ENCODE measurements at places on chromosomes 5 and 9.

DNA sequence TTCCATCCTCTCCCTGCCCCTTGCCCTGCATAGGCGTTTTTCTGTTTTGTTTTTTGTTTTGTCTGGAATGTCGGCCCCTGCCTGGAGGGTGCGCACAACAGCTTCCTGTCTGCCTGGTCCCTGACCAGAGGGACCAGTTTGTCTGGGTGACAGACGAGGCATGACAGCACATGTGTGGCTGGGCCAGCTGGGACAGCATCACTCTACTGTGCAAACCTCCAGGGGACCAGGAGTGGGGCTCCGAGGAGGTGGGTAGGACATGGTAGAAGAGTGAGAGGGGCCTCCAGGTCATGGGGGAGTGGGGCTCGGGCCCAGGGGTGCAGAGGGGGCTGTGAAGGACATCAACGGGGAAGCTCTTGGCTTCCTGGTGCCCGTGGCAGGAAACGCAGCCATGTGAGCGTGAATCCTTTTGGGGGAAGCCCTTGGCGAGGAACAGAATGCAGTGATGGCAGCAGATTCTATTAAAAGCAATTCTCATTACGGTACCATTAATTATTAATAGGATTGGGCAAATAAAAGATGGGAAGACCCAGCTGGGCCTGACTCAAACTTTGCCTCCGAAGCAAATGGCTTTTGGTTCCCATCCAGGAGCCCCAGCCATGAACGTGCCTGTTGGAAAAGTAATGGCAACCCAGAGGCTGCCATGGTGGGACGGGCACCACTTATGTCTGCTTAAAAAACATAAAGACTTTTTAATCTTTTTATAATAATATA is 184.4 kb upstream of the IER5L start:
- no peak for DNase-seq

- DNase-seq = no peak
Observed at GRCh38 chr9:109506097-109506712, 8.1 kb upstream of the PTPN3 start.

DNA sequence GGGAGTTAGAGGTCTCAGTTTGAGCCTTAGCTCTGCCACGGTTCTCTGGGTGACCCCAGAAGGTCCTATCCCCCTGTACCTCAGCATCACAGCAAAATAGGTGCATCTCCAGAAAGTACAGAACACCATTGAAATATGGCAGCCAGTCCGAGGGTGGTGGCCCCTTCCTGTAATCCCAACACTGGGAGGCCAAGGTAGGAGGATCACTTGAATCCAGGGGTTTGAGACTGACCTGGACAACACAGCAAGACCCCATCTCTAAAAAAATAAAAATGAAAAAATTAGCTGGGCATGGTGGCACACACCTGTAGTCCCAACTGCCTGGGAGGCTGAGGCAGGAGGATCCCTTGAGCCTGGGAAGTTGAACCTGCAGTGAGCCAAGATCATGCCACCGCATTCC is 7.0 kb upstream of the CRB2 start:
- no peak for DNase-seq

DNA sequence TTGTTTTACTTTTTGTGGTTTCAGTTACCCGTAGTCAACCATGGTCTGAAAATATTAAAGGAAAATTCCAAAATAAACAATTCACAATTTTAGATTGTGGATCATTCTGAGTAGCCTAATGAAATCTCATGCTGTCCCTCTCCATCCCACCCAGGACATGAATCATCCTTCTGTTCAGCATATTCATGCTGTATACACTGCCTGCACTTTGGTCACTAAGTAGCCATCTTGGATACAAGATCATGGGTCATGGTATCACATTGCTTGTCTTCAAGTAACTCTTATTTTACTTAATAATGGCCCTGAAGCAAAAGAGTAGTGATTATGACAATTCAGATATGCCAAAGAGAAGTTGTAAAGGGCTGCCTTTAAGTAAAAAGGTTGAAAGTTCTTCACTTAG is 536.5 kb upstream of the ACO1 start:
- no peak for DNase-seq

- no peak for DNase-seq
Observed at GRCh38 chr9:96430377-96430776, 12.2 kb upstream of the ZNF367 start.

DNA sequence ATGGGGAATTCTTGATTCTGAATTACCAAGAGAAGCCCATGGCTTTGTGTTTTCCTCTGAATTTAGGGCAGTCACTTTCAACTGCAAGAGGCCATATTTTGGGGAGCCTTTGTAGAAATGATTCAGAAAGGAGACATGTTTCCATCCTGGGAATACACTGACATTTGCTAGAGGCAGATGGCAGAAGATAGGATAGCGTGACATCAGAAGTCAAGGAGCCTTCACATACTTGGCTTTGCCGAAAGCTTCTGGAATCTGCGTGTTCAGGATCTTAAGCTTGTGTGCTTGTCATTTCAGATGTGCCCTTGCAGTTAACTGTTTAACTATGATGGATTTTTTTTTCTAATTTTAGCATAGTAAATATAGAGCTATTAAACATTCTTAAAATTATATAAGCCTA is 296.2 kb downstream of the ARHGEF28 start:
- DNase-seq = no peak

DNA sequence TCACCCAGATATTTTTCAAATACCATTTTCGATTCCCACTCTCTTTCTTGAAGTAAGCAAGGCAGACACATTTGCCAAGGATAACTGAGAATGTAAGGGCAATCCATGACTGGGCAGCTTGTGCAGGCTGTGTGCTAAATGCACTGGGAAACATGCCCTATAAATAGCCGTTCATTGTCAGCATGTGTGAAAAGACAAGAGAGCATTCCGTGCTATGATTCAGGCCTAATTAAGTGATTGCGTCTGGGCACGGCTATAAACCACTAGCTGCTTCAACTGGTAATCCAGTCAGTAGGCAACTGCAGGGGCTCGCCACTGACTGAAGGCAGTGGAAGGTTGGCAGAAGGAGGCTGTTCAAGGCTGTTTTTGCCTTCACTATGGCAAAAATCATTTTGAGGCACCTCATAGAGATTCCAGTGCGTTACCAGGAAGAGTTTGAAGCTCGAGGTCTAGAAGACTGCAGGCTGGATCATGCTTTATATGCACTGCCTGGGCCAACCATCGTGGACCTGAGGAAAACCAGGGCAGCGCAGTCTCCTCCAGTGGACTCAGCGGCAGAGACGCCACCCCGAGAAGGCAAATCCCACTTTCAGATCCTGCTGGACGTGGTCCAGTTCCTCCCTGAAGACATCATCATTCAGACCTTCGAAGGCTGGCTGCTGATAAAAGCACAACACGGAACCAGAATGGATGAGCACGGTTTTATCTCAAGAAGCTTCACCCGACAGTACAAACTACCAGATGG is at the start of gene HSPB3:
TSS of gene HSPB3 (plus strand) at position 287 of the 745 bp plus-strand sequence. CDS start at position 378, 91 bp downstream.
- DNase-seq = no peak

Measured in progenitor cell of endocrine pancreas (in vitro differentiated cells).